Heart left ventricle (tissue), 16 donors: ENCODE measurements at places on chromosomes 2 and 18.
A peak's percentile ranks its signal among the peaks of the same experiment; 100 is the strongest.

DNA sequence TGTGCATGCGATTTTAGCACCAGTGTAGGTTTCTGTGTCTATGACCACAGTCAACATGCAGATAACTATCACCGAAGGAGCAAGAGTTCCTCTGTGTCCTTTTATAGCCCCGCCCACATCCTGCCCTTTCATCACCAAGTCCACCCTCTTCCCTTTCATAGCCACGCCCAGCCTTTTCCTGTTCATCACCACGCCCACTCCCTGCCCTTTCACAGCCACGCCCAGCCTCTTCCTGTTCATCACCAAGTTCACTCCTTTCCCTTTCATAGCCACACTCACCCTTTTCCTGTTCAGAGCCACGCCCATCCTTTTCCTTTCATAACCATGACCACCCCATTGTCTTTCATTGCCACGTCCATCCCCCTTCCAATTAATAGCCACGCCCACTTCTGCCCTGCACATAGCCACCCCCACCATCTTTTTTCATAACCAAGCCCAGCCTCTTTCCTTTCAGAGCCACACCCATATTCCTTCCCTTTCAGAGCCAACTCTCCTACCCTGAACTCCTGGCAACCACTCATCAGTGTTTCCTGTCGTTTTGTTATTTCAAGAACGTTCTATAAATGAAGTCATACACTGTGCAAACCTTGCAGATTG, 273.9 kb downstream of the MYT1L start:
- DNase-seq: peak; percentile 91
- H3K36me3 ChIP-seq: no peaks in the 10 kb centered on the region
- peak overlapping the region; percentile 93 for H3K27ac ChIP-seq
- no peaks in the 10 kb centered on the region for H3K27me3 ChIP-seq
- no peak overlapping the region for H3K4me3 ChIP-seq
- peaks cover 3% of the 10 kb centered on the region for H3K4me1 ChIP-seq

- H3K27ac ChIP-seq: no peak overlapping the region
- DNase-seq: no peak
- H3K4me1 ChIP-seq: no peaks in the 10 kb centered on the region
- H3K36me3 ChIP-seq: no peaks in the 10 kb centered on the region
Measured at GRCh38 chr2:62362561-62362960, 143.4 kb downstream of the TMEM17 start.

DNA sequence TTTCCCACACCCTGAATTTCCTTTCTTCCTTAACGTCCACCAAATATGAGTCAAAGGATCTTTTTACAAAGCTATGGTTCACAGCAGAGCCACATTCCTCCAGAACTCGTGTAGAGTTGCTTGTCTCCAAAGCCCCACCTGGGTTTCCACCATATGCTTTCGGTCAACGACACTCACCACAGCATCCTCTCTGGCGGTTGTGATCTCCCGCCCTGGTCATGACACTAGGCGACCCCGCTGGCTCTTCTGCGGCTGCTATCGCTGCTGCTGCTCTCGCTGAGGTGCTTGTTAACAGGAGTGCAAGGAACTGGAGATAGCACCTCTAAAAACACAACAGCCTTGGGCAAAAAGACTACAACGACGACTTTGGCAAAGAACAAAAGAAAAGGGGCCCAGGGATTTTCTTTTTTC, 340 bp downstream of the SLC40A1 start:
- H3K4me1 ChIP-seq: peaks cover 19% of the 10 kb centered on the region
- peak overlapping the region; percentile 75 for H3K4me3 ChIP-seq
- DNase-seq: peak; percentile 40
- no peaks in the 10 kb centered on the region for H3K27me3 ChIP-seq

DNA sequence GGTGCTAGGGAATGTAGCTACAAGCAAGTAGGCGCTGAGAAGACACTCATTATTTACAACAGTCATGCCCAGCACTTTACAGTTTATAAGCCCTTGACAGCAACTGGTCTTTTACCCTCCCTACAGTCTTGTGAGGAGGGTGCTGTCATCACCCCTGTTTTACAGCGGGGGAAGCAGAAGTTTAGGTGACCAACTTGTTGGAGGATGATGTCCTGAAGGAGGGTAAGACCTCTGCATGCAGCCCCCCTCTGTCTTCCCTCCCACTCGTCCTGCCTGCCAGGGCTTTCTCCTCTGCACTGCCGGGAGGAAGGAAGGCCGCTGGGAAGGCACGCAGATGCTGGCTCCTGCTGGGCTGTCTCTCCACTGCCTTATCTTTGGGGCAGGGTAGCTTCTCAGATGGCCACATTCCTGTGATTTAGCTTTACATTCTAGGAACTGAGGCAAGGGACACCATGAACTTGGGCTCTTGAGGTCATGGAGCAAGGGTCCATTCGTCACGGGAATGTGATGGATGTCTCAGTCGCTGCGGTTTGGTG, 972 bp downstream of the IL1R1 start:
- peak overlapping the region; percentile 87 for H3K27ac ChIP-seq
- peak overlapping the region; percentile 75 for H3K4me3 ChIP-seq
- DNase-seq: peak; percentile 53
- H3K27me3 ChIP-seq: no peaks in the 10 kb centered on the region
- H3K36me3 ChIP-seq: no peaks in the 10 kb centered on the region

- no peaks in the 10 kb centered on the region for H3K27me3 ChIP-seq
- H3K27ac ChIP-seq: no peak overlapping the region
- no peak overlapping the region for H3K4me3 ChIP-seq
- DNase-seq: no peak
Measured at GRCh38 chr2:169718930-169719504, 14.6 kb upstream of the KLHL23 start.

GRCh38 chr2:217809736-217810135, 193.1 kb downstream of the TNS1 start:
- H3K4me3 ChIP-seq: no peak overlapping the region
- no peaks in the 10 kb centered on the region for H3K27me3 ChIP-seq
- H3K4me1 ChIP-seq: peaks cover 50% of the 10 kb centered on the region

DNA sequence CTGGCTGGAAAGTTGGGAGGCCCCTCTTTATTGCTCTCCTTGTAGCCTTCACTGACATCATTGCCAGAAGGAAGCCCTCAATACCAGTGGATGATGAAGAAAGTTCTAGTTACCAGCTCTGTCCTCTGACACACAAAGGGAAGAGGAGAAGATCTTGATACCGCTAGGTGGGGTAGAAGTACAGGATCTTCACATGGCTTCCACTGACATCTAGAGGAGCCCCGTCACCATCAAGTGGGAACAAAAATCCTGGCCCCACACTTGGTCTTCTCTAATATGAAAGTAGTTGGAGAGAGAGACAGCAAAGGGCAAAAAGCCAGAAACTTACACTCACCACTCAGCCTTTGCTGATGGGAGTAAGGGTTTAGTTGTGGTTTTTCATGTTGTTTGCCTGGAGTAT, 12.4 kb downstream of the XIRP2 start:
- H3K4me3 ChIP-seq: no peak overlapping the region
- no peaks in the 10 kb centered on the region for H3K4me1 ChIP-seq
- H3K27ac ChIP-seq: no peak overlapping the region
- H3K27me3 ChIP-seq: no peaks in the 10 kb centered on the region
- H3K36me3 ChIP-seq: no peaks in the 10 kb centered on the region

GRCh38 chr2:9378433-9379390, 44.6 kb downstream of the ITGB1BP1 start:
- peak overlapping the region; percentile 61 for H3K27ac ChIP-seq
- no peaks in the 10 kb centered on the region for H3K27me3 ChIP-seq
- peak; percentile 89 for DNase-seq
- H3K4me3 ChIP-seq: no peak overlapping the region

DNA sequence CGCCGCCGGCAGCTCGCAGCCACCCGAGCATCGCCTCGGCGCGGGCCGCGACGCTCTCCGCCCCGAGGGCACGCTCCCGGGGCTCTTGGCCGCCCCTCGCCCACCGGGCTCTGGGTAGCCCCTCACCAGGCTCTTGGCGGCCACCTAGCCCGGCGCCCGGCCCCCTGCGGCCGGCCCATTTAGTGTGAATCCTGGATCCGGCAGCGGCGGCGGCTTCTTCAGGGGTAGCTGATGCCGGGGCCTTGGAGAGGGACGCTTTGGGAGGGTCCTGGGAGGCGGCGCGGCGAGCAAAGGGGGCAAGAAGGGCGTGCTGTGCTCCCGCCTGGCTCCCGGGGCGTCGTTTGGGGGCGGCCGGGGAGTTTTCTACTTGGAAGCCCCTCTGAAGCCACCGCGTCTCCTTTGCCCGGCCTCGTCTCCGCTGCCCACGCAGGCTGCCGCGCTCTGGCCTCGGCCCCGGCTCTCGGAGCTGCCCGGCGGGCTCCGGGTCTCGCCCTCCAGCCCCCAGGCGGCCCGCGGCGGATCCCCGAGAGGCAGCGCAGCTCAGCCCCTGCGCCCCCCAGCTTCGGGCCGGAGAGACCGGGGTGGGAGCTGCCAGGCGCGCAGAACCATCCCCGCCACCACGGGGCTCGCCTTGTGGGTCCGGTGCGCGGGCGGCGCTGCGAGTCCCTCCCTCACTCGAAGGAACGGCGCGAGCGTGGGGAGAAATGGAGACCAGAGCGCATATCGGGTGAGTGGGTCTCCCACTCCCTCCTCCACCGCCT, 509 bp downstream of the PIEZO2 start:
- H3K4me1 ChIP-seq: peaks cover 4% of the 10 kb centered on the region
- peaks cover 81% of the 10 kb centered on the region for H3K27me3 ChIP-seq
- no peak overlapping the region for H3K27ac ChIP-seq
- DNase-seq: no peak
- no peaks in the 10 kb centered on the region for H3K36me3 ChIP-seq

DNA sequence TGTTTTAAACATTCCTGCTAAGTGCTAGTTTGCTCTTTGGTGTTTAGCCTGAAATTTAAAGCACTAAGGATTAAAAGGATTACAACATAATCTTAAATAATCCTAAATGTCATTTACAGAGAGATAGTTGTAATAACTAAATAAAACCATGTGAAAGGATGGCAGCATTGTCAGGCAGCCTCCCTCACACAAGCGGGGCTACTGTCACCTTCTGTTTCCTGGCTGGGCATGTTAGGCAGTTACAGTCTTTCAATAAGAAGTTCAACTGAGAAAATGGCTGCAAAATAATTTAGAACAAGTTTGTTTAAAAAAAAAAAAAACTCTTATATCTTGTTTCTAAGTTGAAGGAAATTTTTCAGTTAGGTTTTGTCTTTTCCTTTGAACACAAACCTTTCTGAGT, 124.9 kb downstream of the ARHGAP15 start:
- no peaks in the 10 kb centered on the region for H3K27me3 ChIP-seq
- no peak for DNase-seq
- H3K36me3 ChIP-seq: no peaks in the 10 kb centered on the region
- no peak overlapping the region for H3K4me3 ChIP-seq
- H3K27ac ChIP-seq: no peak overlapping the region
- H3K4me1 ChIP-seq: no peaks in the 10 kb centered on the region
